ENCODE measurements at places on chromosomes 7 and 10.

GRCh38 chr10:28810057-28810870 is 132.9 kb downstream of the BAMBI start:
- peak; percentile 21 for DNase-seq

DNA sequence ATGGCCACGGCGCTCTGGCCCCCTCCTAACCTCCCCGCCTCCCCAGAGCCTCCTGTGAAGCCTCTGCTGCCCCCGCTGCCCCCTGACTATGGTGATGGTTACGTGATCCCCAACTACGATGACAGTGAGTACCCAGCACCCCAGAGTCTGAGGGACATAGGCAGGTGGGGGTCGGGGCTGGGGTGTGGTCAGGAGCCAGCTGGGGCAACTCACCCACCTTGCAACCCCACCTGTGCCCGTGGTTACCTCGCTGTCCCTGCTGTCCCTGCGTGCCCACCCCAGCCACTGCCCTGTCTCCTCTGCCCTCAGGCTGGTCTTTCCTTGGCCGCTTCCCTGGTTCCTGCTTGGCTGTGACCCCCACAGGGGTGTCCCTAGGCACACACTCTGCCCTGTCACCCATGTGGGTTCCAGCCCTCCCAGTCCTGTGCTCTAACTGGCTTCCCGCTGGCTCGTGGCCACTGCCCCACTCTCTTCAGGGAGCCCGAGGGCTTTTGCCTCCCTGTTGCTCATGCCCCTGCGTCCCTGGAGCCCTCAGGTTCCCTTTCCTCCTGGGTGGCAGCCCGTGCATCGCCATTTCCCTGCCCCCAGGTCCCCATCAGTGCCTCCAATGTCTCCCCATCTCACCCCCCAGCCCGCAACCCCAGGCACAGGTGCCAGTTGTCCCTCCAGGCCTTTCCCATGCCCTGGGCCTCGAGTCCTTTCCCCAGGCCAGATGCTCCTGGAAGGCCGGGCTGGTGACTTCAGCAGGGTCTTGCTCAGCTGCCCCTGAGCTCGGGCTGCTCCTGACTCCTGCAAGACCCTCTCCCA is 4.0 kb downstream of the AEBP1 start:
- DNase-seq, result no peak

DNA sequence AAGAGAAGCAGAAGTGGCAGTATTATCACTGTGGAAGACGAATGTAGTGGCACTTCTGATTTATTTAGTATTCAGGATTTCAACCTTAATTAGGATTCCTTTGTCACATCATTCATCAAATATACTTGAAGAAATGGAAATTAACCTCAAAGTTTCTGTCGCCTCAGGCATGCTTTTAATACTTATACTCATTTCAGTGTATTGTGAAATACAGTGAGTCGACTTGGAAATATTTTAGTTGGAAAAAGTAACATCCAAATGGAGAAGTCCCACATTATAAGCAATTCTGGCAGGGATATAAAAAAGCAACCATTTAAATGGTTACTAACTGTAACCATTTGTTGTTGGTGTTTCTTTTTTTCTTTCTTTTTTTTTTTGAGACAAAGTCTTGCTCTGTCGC is 648.8 kb downstream of the ARL4A start:
- DNase-seq, result no peak

GRCh38 chr7:156607332-156608172 is 33.0 kb upstream of the RNF32 start:
- no peak for DNase-seq

- DNase-seq, result no peak
These were observed 75.9 kb upstream of the CABCOCO1 start for GRCh38 chr10:61586829-61587228.

DNA sequence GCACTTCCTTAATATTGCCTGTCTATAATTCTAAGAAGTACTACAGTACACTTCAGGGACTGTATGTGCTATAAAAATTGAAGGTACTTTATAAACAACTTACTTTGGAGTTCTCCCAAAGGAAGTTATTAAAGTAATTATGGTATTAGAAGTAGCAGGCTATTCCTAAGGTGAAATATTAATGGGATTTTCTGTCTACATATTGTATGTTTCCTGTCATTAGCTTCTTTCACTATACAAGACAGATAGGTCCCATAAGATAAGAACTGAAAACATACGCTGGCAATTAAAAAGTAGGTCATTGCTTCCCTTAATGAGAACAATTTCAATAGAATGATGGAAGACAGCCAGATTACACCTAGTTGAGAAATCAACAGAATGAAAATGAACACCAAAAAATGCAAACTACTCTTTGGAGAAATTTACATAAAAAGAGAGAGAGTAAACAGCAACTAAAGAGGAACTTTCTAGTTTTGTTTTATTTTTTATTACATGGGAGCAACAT is 147.0 kb downstream of the HBP1 start:
- no peak for DNase-seq

GRCh38 chr7:51446785-51447184 is 130.2 kb upstream of the COBL start:
- no peak for DNase-seq

- DNase-seq, result no peak
These were observed 142.5 kb downstream of the WDR37 start for GRCh38 chr10:1198453-1199344.
